HT1080 (cell line): ENCODE measurements at places on chromosomes 6 and 20. TPM values are rescaled to one million over a fixed set of nuclear protein-coding genes. Genes with fewer than 3 reads are reported as not detected.

BPIFB1 gene
- total RNA-seq = not detected in 2 replicates

APOBEC2 gene
- not detected in 2 replicates for total RNA-seq

ABHD16B gene
- not detected in 2 replicates for total RNA-seq

TLDC2 gene
- not detected in 2 replicates for total RNA-seq

HUS1B gene
- total RNA-seq = 0.63 and 1.5 TPM in 2 replicates

GRCh38 chr6:69974193-69974592 is 107.8 kb downstream of the COL19A1 start:
- DNase-seq = peak; percentile 59

DNA sequence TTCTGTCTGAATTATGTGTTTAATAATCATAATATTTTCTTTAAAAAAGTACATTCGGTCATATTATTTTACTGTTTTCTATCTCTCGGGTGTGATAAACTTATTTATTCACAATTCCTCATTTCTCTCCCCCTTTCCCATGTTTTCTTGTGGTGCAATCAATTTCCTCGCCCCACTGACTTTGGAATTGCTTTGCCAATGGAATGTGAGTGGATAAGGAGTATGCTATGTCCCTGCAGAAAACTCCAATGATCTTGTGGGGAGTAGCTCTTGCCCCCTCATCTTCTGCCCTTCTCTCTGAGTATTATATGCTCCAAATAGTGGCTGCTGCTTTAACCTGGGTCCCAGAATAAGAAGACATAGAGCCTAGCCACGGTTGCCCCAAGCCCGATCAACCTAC is 64.1 kb downstream of the HMGN3 start:
- no peak for DNase-seq

GRCh38 chr6:168916576-168917211 is 337.0 kb downstream of the THBS2 start:
- DNase-seq = no peak

GRCh38 chr6:121382467-121383121 is 48.3 kb upstream of the TBC1D32 start:
- DNase-seq = no peak

- DNase-seq = peak; percentile 30
Observed at GRCh38 chr6:135869857-135870256, 18.4 kb downstream of the PDE7B start.

DNA sequence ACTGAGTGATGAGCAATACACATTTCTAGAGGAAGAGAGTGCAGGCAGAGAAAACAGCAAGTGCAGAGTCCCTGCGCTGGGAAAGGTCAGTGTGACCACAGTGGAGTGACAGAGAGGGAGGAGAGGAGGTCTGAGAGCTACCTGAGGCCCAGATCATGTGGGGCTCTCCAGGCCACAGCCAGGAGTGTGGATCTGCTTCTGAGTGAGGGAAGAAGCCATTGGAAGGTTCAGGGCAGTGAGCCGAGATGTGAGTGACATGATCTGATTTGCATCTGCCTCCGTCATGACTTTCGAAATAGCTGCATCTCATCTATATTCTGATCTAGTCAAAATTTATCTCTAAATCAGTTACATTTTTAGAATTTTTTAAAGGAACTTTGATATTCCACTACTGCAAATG is 367.1 kb downstream of the PREX1 start:
- no peak for DNase-seq

- DNase-seq = peak; percentile 31
Observed at GRCh38 chr6:12472601-12473038, 182.5 kb downstream of the EDN1 start.

DNA sequence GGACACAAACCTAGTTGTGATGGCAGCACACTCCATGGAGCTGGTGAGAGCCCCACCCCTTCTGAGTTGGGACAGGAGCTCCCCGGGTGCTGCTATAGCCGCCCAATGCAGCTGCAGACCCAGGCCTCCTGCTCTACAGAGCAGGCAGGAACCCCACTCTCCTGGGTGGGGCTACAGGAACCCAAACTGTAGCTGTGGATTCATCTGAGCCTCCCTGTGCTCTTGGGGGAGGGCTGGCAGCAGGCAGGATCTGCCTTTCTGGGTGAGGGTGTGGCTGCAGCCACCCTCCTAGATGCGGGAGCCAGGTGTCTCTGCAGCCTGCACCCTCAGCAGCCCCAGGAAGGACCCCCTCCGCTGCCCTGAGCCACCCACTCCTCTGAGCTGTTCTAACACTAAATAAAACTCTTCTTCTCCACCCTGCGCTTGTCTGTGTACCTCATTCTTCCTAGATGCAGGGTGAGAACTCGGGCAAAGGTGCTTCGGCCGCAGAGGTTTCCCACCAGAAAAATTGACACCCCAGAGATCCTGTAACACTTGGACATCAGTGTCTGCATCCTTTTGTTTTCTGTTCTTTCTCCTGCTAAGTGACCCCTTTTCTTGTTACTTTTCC is 55.2 kb upstream of the KIF13A start:
- no peak for DNase-seq

DNA sequence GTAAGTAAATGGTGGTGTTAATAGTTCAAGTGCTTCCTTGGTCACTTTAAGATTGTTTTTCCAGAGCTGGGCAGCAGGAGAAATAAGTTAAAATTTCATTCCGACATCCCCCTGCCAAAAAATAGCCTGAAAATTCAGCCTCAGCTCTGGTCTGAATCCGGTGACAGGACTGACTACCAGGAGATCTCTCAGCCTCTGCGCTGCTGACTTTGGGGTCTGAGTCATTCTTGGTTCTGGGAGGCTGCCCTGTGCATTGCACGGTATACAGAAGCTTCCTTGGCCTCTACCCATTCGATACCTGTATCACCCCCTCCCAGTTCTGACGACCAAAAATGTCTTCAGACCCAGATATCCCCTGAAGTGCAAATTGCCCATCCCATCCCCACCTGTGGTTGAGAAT is 36.3 kb upstream of the TFAP2C start:
- DNase-seq = peak; percentile 16

DNA sequence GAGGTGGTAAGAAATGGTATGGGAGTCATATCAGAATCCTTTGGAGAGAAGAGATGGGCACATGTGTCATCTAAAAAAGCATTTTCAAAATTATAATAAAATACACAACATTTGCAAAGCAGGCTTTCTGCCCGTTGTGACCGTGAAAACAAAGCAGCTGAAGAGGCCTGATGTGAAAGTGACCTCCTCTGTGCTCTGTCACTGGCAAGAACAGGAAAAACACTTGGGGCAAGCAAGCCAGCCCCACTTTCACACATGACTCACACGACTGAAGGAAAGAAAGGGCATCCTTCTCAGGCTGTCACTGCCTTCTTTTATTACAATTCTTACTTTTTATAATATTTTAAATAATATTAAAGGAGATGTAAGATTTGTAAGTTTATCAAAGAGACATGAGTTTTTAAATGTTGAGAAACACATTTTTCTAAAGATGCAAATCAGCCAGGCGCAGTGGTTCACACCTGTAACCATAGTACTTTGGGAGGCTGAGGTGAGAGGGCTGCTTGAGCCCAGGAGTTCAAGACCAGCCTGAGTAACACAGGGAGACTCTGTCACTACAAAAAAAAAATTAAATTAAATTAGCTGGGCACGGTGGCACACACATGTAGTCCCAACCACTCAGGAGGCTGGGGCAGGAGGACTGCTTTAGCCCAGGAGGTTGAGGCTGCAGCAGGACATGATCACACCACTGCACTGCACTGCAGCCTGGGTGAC is 143.7 kb downstream of the BTBD9 start:
- DNase-seq = peak; percentile 28

DNA sequence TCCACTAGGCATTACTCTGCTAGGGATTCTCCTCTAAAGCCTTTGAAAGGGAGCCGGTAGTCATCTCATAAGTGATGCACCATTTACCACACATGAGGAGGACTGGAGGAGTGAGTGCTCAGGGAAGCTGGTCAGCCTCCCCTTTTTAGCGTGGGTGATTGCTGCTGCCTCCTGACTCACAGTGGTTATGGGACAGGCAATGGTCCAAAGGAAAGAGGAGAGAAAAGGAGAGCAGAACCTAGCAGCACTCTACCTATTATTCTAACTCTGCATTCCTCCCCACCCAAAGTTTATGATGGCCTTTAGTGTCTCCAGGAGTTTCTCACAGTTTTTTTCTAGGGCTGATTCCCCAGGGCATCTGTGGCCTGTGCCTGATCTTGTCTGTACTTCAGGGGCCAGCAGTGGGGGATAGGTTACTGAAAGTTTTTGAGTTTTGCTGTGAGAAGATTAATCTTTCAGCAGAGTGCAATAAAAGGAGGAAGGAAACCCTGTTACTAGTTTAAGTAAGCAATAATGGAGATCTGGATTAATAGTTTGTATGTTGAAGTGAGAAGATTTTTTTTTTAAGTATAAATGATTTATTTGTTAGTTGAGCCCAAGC is 36.4 kb upstream of the GCLC start:
- DNase-seq = peak; percentile 46

DNA sequence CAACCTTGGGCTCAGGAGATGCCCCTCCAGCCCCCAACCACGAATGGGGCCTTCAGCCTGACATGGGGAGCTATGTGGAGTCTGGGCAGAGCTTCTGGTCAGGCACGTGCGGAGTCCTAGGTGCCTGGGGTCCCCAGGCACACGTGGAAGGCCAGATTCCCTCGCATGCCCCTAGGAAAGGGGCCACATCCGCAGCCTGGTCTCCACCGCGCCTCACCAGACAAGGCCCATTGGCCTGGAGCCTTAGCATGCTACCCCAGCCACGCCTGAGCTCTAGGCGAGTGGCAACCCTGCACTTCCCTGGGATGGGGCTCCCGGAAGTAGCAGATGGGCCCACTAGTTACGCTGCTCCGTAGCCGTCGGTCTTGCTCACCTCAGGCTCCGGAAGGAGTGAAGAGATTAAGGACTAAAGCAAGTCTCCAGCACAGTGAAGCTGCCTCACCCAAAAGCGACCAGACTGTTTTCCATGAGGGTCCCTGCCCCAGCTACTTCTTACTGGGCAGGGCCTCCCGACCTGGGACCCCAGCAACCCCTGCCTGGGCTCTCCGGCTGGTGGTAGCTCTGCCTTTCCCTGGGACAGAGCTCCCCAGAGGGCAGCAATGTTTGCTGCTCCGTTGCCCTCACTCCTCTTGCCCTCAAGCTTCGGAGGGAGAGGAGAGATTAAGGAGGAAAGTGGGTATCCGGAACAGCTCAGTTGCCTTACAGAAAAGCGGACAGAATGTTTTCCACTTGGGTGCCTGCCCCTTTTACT is 93.2 kb upstream of the IMPG1 start:
- no peak for DNase-seq

- DNase-seq = no peak
Observed at GRCh38 chr20:32519381-32519730, 65.8 kb downstream of the NOL4L start.

DNA sequence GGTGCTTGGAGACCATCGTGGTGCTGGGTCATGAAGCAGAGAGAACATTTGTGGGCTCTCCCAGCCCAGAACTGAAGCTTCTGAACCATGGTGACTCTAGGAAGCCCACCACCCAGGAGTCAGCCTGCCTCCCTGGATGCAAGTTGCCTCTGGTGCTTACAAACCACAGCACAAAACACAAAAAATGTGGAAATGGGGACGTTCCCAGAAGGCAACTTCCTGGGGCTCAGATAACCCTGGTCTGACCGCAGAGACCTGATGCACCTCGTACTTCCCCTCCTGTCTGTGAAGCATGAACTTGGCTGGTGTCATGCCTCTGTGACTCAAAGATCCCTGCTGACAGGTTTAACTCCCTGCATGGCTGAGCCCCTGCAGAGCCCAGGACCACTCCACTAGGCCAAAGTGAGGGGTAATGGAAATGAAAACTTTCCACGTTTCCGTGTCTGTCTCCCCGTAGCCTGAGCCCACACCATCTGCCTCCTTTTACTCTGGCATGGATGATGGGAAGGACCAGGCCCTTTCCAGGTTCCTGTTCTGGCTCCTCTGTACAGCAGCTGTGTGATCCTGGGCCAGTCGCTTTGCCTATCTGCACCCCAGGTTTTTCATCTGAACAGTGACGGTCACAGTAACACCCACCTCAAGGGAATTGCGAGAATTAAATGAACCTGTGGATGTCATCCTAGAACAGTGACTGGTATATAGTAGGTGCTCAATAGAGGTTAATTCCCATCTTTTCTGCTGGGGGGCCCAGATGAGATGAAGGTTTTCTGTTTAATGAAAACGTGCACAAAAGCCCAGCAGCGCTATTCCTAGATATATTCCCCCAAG is 57.7 kb downstream of the PPP1R16B start:
- DNase-seq = no peak

DNA sequence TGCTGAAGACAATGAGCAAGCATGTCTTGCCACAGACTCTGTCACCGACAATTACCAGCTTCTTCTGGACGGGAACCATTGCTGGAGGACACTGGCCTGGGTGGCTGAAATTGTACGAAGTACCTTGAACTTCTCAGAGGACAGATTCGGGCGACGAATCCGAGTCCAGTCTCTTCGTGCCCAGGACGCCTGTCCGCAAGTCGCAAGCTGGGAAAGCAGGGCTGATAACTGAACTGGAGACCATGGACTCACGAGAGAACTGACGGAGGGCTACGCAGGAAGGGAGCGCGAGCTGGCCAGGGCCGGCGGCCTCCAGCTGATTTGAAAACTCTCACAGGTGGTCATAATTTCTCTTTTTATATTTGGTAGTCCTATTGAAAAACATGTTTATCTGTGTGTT is 1229.5 kb upstream of the MAP3K7 start:
- no peak for DNase-seq
